ENCODE measurements at places on chromosomes 1 and 21.

DNA sequence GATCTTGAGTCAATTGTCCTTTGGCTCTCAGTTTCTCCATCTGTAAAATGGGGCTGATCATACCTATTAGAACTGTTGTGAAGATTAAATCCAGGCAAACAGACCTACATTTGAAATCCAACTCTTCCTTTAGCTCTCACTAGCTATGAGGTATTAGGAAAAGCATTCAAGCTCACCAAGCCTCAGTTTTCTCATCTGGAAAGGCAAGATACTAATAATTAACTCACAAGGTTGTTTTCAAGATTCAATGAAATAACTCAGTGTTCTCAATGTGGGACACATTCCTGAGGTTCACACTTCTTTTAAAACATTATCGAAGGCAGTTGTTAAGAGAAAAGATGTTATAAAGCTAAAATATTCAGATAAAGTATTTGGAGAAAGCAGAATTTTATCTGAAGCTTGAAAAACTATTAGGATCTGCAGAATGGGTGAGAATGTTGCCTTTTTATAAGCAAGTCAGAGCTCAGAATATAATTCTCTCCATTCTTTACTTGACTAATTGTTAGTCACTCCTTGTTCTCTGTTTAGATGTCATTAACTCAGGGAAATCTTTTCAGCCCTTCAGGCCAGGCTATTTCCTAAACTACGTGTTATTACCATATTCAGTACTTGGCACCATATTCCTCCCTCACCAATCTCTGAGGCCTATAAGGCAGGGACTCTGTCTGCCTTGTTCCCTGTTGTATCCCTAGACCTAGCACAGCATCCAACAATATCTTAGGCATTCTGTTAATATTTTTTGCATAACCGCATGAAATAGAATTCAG lies 72.0 kb upstream of the VAV3 start:
- no peak for DNase-seq

- DNase-seq = no peak
These were observed 58.4 kb downstream of the NFIA start for GRCh38 chr1:61140778-61141177.

GRCh38 chr1:16191916-16192546 lies 20.4 kb downstream of the ARHGEF19 start:
- DNase-seq = no peak

DNA sequence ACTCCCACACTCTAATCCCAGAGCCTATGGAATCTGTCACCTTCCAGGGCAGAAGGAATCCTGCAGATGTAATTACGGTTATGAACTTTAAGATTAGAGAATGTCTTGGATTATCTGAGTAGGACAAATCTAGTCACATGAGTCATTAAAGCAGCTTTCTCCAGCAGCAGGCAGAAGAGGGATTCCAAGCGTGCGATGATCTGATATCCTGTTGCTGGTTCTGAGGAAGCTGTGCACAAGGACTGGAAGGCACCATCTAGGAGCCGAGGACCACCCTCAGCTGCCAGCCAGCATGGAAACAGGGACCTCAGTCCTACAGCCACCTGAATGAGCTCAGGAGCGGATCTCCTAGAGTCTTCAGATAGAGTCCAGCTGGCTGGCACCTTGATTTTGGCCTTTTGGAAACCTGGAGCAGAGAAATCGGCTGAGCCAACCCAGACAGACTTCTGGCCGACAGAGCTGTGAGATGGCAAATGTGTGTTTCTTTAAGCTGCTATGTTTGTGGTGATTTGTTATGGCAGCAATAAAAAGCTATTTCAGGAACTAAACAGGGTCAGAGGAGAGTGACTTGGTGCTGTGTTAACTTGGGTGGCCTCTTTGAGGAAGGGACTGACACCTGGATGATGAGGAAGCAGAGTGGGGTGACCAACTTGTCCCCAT lies 34.5 kb downstream of the LRRN2 start:
- DNase-seq = no peak

DNA sequence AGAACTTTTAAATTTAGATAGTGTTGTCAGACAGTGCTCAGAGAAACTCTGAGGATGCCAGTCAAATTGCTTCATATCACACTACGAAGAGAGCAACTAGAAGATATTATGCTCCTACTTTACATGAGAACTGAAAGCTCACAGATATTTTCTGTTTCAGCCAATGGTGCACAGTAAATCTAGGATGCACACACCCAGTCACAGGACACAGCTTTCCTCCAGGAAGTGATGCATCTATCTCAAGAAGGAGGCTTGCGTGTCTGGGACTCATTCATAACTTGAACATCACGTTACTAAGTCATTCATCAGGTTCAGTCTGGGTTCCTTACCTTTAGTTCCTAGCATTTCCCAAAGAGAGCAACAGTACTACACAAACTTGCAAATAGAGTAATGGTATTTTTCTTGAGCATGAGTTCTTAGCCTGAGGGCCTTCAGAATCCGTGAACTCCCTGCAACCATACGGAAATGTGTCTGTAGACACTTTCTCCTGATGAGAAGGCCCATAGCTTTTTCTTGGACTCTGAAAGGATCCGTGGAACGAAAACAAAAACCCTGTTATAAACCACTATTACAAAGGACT lies 12.2 kb downstream of the ZNF697 start:
- DNase-seq = no peak

DNA sequence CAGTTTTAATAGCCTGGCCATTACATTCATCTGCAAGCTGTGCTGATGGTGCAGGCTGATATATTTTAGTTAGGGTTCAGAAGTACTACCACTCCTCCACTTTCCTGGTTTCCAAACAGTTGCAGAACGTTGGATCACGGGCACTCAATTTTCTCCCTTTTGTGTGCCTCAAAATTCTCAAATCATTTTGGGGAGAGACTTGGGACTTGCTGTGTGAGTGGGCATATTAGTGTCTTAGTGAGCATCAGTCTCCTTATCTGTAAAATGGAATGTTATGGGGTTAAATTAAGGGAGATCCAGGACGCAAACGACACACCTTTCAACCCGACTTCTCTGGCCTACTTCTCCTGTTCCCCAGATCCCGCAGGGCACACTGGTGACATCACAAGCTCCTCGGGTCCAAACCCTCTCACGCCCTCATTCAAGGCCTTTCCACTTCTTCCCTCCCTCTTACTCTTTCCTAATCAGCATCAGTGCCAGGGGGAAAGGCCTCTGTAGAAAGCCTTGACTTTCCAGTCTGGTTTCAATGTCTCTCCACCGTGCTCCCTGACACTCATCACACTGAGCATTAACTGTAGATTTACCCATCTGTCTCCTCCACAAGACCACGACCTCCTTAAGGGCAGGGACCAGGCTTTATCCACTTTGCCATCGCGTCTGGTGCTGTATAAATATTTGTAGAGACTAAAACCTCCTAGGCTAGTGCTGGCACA lies 1.2 kb downstream of the PIGP start:
- peak; percentile 33 for DNase-seq

DNA sequence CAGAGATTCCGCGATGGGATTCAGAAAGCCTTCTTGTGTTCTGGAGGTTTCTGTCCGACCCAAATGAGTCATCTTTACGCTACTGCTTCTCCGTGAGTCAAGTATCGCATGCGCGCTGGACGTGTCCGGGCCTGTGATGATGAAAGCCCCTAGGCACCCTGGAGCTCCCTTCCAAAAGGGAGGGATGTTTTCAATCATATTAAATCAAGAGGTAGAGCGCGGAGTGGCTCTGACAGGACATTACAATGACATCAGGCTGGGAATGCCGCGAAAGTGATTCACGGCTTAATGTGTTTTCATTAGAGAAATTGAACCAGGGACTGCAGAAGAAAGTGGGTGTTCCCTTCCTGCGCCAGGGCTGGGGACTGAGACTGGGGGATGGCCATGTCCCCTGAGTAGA lies 48.5 kb downstream of the AJAP1 start:
- DNase-seq = no peak

- DNase-seq = no peak
These were observed 1.4 kb downstream of the TRAPPC10 start for GRCh38 chr21:44013380-44014088.

- DNase-seq = no peak
These were observed 49.5 kb upstream of the LYPLAL1 start for GRCh38 chr1:219124163-219124562.

DNA sequence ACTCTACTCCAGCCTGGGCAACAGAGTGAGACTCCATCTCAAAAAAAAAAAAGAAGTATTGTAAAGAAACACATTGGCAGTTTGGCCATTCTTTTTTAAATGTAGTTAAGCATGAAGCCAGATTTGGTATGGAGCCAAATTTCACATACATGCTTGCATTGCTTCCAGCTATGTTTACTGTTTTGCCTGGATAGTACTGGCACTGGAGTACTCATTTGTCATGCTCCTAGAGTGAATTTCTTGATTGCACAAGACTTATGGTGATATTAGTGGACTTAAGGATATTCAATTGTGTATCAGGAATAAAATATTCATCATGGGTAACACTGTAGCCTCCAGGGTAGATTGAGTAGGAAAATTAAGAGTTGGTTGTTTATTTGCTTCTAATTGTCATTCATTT lies 24.5 kb upstream of the SLC9A1 start:
- no peak for DNase-seq

DNA sequence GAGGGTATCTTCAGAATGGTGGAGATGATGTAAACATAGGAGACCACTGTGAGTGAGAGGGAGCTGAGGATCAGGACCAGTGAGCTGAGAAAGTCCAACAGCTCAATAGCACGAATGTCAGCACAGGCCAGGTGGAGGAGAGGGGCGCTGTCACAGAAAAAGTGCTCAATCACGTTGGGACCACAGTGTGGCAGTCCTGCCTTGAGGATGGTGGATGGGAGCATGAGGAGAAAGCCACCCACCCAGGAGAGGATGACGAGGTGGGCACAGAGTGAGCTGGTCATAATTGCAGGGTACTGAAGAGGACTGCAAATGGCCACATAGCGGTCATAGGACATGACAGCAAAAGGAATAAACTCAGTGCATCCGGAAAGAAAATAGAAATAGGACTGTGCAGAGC lies 8.1 kb downstream of the OR11L1 start:
- DNase-seq = no peak

DNA sequence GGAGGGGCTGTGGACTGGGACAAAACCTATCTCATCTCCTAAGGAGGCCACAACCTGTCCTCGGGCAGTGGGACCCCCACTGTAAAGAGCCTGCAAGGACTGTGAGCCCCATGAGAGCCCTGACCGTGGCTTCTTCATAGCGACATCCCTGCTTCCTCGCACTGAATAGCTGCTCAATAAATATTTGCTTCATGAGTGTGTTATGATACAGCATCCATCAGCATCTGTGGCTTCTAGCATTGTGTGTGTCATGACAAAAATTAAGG lies 40.5 kb upstream of the CSF3R start:
- DNase-seq = no peak

DNA sequence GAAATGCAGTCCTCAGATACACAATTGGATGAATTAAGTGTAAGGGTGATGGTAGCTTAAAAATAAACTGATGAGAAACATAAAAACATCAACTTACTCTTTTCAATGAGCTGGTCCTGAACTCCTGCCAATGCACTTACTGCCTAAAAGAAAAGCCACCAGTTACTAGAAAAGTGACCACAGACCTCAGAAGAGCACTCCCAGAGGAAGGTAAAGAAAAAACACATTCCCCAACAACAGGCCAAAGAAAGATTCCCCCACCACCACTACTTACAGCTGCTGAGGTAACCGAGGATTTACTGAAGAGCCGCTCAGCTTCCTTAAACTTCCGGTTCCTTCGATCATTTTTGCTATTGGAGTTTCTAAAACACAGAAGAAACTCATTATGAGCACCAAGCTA lies 5.4 kb downstream of the MEAF6 start:
- no peak for DNase-seq

DNA sequence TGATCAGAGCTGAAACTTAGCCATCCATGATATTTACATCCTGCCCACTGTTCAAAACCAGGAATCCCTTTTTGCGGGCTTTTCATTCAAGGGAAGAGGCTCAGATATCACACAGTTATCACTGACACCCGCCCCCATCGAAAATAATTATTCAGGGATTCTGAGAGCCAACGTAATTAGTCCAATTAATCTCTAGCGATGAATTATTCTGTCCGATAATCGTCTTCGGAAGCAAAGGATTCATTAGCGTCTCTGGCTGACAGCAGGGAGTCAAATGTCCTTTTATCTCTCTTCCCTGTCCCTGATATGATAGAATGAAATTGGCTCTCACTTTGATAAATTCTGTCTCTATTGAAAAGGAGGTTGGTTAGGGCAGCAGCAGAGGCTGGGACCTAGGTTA lies 140.4 kb upstream of the IPO9 start:
- no peak for DNase-seq

DNA sequence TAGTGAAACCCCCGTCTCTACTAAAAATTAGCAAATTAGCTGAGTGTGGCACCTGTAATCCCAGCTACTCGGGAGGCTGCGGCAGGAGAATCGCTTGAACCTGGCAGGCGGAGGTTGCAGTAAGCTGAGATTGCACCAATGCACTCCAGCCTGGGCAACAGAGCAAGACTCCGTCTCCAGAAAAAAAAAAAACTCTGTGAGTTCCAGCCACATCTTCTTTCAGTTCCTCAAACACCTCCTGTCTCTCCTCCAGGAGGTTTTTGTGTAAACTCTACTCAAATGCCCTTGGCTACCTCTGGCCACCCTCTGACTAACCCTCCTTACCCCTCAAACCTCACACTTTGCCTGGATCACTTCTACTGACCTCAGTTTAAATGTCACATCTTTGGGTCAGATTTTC lies 38.1 kb downstream of the RCSD1 start:
- DNase-seq = peak; percentile 46

GRCh38 chr1:163842571-163842970 lies 520.8 kb downstream of the NUF2 start:
- no peak for DNase-seq

- DNase-seq = no peak
These were observed 177.1 kb downstream of the TNR start for GRCh38 chr1:175566247-175566646.

DNA sequence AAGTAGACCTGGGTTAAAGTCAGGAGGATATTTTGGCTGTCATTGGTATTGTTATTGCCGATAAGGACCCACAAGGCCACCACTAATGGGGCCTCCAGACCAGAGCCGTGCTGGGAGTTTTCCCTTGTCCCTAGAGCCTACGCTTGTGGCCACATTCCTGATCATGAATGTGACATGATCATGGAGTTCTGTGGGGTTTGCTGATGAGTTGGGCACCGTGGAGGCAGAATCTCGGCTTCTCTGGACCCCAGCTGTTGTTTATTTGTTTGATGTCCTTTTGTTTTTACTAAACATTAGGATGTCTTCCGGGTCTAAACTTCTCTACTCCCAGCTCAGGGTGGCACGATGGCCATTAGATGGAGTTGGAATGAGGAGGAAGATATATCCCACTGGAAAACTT lies 74.9 kb upstream of the TMPRSS2 start:
- no peak for DNase-seq

GRCh38 chr1:222711319-222712252 lies 705 bp downstream of the AIDA start:
- DNase-seq = peak; percentile 70

GRCh38 chr1:185406006-185406690 lies 89.1 kb upstream of the IVNS1ABP start:
- no peak for DNase-seq

DNA sequence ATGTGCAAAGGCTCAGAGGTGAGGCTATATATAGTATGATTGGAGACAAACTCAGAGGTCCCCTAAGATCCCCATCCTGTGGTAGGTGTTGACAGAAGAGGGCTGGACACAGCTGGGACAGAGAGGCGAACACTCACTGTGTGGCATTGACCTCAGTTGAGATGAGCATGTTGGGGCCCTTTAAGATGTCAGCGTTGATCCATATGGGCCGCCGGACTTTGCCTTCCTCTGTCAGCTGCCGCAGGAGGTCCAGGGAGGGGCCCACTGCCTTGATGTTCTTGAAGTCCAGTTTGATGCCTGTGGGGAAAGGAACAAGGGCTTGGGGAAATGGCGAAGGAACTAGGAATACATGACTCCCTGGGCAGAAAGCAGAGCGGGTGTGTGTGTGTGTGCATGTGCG lies 8.8 kb downstream of the FAM151A start:
- DNase-seq = no peak
